Natural killer cell (primary cell): ENCODE measurements at places on chromosomes 1 and 21. TPM values are rescaled to one million over a fixed set of nuclear protein-coding genes. Genes with fewer than 3 reads are reported as not detected.

DNA sequence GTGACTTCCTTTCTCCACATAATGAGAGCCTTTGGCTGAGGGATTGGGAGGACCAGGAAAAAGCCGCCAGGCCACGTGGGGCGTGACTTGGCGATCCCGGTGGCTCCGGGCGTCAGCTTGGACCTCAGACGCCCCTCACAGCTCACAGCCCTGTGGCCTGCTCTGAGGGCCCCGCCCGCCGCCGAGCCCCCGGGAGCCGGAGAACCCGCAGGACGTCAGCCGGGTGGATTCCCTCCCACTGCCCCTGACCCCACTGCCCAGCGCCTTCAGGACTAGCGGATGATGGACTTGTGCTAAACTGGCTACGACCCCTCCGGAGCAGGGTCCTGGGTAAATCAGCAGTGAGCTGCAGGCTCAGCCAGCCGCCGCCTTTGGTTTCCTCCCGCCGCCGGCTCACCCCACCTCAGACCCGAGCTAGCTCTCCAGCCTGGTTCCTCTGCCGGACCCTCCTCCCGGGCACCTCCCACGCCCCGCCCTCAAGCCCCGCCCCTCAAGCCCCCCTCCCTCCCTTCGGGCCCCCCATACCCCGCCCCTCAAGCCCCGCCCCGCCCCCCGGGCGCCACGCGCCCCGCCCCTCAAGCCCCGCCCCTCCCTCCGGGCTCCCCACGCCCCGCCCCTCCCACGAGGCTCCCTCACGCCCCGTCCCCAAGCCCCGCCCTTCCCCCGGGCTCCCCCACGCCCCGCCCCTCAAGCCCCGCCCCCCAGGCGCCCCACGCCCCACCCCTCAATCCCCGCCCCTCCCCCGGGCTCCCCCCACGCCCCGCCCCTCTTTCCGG is 10.0 kb upstream of the FAAP20 start:
- no peak for DNase-seq

Gene RSBN1
- 30.1 TPM for total RNA-seq

Gene DCDC2B
- not detected for total RNA-seq

Gene CD1C
- 4.6 TPM for total RNA-seq

DNA sequence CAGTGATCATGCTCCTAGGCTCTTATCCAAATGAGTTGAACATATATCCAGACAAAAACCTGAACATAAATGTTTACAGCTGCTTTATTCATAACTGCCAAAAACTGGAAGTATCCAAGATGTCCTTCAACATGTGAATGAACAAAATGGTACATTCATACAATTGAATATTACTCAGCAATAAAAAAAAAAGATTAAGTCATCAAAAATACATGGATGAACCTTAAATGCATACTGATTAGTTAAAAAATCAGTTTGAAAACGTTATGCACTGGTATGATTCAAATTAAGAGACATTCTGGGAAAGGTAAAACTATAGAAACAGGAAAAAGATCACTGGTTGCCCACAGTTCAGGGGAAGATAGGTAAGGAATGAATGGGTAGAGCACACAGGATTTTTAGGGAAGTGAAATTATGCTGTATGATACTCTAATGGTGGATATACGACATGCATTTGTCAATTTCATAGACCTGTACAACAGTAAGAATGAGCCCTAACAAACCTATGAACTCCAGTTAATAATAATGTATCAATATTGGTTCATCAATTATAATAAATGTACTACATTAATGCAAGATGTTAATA is 3.1 kb downstream of the LRRC40 start:
- no peak for DNase-seq

Gene F3
- not detected for total RNA-seq

Gene LAX1
- 41.2 TPM for total RNA-seq

DNA sequence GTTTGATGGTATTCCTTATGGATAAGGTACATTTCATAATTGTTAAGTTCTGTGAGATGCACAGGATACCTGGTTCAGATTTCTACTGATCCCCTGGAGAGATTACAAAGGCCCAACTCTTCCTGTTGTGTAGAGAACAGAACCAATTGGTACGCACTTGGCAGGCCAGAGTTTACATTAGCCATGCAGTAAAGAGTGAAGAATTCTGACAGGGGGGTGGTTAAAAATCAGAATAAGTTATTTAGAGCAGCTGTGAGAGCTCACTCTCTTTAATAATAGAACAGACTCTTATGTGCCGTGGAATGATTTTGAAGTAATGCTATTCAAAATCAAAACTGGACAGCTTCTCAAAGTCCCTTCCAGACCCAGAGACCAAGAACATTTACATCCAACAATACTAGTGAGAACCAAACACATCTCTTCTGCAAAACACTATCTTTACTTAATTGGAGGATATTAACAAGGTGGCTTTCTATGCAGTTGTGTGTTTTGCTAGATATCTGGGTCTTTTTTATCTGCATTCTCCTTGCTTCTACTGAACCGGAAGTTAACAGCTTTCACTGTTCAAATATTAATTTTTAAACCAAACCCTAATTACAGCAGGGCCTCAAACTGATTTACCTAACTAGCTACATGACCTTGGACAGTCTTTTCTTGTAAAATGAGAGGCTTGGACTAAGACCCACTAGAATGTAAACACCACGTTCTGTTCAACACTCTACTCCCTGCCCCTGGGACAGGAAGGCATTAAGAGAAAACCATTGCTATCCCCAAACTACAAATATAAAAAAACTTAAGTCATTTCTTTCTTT is 4.0 kb downstream of the USP24 start:
- peak; percentile 33 for DNase-seq

- DNase-seq, result no peak
These were observed 2.0 kb upstream of the ANGEL2 start for GRCh38 chr1:213017447-213018273.
